ENCODE measurements at places on chromosomes 16 and 17. TPM values are rescaled to one million over a fixed set of nuclear protein-coding genes. Genes with fewer than 3 reads are reported as not detected.

DNA sequence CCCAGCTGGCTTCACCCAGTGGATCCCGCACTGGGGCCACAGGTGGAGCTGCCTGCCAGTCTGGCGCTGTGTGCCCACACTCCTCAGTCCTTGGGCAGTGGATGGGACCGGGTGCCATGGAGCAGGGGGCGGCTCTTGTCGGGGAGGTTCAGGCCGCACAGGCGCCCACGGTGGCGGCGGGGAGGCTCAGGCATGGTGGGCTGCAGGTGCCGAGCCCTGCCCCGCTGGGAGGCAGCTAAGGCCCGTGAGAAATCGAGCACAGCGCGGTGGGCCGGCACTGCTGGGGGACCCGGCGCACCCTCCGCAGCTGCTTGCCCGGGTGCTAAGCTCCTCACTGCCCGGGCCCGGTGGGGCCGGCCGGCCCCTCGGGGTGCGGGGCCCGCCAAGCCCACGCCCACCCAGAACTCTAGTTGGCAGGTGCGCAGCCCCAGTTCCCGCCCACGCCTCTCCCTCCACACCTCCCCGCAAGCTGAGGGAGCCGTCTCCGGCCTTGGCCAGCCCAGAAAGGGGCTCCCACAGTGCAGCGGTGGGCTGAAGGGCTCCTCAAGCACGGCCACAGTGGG, 26.6 kb downstream of the CCDC42 start:
- no peak for DNase-seq

DNA sequence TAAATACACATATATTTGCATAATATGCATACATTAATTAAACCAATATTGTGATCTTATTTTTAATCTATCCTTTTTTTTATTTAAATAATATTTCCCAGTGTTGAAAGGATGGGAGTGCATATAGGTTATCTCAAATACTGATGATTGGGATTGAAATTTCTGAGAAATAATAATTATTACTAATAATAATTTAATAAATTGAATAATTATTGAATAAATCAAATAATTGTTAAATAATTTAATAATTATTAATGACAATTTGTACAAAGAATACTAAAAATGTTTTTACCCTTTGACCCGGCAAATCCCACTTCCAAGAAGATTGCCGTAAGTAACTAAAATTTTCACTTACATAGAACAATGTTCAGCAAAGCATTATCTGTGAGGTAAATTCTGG, 148.9 kb downstream of the ZNF18 start:
- DNase-seq: no peak

DNA sequence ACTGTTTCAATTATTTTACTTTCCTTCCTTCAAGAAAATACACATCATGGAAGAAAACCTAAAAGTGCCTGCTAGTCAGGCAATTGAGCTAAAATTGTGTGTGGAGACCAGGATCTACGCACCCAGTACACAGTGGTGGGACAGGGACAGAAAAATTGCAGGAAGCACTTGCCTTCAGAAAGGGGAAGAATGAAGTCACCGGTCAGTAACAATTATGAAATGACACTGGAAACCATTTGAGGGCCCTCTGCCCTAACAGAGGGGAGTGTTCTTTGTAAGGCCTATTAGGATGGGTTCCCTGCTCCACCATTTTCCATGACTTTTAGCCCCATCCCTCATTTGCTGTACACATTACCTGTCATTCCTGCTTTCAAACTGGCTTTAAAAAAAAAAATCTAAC, 4.5 kb upstream of the PHAF1 start:
- DNase-seq: no peak

- no peak for DNase-seq
Observed at GRCh38 chr17:57396511-57396921, 140.2 kb downstream of the MSI2 start.

DNA sequence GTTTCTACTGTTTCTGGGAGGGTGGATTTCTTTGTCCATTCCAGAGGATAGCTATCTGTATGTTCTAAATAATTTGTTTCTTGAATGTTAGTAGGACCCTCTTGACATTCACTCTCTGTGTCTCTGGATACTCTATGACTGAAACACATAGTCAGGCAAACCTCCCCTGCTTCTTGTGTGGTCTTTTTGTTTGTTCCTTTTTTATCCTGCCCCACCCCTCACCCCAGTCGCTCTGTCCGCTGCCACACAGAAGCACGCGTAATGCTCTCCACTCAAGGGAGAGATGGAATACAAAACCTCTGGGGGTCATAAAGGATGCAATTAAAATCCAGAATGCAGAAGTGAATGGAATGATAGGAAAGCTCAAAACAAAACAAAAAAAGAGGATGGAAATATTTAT, 253.1 kb downstream of the RBFOX1 start:
- DNase-seq: no peak

DNA sequence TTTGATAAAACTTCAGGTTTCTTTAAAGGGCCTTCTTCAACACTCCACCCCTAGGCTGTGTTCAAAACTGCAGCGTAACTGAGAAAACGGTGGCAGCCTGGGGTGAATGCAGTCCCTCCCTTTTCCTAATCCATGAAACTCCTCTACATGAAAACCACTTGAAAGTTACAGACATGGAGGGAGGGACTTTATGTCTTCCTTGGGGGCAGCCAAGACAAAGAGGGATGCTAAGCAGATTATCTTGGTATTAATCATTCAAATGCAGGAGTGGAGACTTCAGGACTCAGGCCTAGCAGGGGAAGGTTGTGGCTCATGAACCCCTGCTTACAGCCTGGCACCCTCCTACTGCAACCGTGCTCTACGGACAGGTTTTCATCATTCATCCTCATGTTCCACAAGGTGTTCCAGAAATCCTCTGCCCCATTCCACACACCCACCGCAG, 46.8 kb downstream of the RNF112 start:
- DNase-seq: no peak

The PRCD gene
- total RNA-seq: 0.95 TPM

The RNF222 gene
- not detected for total RNA-seq

The MYH1 gene
- total RNA-seq: not detected

Measured in GM12878 (cell line).